ENCODE measurements at places on chromosomes 7 and 10.

DNA sequence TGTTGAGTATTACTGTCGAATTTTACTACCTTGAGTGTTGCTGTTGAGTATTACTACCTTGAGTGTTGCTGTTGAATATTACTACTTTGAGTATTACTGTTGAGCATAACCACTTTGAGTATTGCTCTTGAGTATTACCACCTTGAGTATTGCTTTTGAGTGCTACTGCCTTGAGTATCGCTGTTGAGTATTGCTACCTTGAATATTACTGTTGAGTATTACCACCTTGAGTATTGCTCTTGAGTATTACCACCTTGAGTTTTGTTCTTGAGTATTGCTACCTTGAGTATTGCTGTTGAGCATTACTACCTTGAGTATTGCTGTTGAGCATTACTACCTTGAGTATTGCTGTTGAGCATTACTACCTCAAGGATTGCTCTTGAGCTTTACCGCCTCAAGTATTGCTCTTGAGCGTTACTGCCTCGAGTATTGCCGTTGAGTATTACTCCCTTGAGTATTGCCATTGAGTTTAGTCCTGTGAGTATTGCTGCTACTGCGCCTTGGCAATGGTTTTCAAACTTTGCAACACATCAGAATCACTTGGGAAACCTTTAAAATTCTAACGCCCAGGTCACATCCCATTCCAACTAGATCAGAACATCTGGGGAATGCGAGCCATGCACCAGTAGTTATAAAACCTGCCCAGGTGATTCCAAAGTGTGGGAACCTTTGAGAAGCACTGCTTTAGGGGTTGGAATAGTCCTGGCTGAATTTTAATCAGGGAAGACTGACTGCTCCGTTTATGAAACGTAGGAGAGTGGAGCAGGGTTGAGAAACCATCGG lies 61.7 kb downstream of the TCF7L2 start:
- no peak for DNase-seq

- no peak for DNase-seq
Observed at GRCh38 chr10:86964847-86965190, 3.5 kb upstream of the ADIRF start.

DNA sequence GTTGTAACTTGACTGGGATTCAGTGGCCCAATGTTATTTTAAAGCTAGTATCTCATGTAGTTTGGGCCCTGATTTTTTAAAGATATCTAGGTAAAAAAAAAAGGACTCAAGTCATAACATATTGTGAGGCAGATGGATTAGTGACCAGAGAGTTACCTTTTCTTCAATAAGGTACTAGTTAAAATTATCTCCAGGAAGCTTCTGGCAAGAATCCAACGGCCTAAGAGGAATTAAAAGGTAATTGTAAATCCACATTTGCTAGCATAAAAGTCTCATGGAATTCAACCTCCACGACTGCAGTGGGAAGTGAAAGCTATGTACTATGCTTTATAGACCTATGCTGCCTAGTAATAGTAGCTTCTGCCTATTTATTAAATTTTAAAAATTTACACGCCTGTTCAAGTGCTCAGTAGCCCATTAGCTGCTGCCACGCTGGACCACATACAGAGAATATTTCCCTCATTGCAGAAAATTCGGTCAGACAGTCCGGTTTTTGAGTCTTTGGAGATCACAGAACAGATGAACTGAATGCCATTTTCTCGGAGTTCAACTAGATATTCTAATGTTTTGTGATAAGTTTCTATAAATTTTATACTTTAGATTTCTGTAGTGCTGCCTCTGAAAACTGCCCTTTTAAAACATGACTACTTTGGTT lies 118.4 kb downstream of the NSUN6 start:
- DNase-seq, result no peak

DNA sequence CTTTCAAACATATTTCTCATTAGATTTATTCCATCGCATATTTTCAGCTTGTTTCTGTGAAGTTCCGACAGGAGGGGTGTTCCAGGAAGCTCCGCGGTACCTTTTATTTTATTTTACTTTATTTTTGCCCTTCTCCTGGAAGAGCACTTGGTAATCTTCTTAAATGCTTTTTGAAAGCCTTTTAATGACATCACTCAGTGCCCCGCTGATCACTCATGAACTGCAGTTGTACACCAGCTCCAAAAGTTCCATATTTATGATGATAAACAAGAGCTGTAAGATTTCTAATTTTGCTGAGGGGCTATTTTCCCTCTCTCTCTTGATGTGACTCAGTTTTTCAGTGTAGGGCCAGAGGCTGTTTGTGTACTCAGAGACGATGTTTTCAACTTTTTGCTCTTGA lies 144.4 kb downstream of the KIAA1217 start:
- DNase-seq, result no peak

DNA sequence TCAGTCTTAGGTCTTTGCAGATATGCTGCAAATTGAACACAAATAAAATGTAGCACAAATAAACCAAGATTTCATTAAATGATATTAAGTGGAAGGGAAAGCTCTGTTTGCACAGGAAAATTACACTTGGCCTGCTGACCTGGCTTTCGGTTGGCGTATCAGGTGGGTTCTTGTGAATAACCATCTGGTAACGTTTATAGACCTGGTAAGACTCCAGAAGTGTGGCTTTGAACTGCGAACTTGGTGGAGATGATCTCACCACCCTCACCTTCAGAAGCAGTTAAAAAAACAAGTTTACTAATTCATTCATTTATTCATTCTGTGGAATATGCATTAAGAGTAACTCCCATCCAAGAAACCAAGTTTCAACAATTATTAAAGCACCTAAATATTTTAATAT lies 28.1 kb downstream of the ATE1 start:
- no peak for DNase-seq

DNA sequence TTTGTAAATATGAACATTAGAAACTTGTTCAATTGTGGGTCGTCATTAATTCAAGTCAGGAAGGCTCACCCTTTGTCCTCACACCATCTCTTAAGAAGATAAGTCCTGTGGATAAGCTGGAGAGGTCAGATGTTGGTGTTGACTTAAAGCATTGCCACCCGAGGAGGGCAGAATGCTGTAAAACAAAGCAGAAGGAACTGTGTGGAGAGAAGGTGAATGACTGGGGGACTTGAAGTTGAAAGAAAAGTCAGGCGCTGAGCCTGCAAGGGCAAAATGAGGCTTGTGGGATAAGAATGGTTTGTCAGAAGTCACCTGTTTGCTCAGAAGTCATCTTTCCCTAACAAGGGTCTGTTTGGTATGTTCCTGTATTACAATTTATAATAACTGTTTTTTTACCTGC lies 9.1 kb downstream of the RPA3 start:
- no peak for DNase-seq

GRCh38 chr10:13990946-13991345 lies 339.8 kb downstream of the FRMD4A start:
- no peak for DNase-seq

DNA sequence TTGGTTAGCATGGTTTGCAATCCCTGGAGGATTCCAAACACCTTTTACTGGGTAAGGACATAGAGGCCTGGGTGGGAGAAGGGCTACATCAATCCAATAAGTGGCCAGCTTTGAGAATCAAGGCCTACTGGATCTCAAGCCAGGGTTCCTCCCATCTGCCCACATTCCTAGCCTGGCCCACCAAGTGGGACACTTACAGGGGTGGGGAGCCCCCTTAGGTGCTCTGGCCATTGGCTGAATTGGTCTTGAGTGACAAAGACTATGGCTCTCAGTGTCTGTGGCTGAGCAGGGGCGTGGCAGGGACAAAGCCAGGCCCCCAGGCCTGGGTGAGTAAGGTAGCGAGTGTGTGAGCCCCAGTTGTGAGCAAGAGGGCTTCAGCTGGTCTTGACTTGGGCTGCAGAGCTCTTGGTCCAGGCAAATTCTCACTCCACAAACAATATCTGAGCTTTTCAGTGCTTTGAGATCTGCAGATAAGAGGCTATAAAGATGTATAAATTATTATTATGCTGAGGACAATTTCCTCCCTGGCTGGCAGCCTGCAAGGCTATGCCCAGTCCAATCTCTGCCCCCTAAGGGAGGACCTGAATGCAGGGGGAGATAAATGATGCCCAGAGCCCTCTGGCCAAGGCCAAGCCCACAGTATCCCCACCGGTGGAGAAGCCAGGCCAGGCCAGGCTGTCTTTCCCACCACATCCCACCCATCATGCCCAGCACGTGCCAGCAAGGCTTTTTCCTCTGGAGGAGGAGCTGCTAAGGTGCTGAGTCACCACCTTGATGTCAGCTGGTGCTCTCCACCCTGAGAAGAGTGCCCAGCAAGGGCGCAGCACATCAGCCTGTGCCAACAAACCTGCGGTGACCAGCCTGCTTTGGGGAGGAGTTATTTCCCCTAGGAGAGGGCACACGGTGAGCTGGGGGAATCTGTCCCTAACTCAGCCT lies 80.7 kb upstream of the DUSP5 start:
- DNase-seq, result no peak

DNA sequence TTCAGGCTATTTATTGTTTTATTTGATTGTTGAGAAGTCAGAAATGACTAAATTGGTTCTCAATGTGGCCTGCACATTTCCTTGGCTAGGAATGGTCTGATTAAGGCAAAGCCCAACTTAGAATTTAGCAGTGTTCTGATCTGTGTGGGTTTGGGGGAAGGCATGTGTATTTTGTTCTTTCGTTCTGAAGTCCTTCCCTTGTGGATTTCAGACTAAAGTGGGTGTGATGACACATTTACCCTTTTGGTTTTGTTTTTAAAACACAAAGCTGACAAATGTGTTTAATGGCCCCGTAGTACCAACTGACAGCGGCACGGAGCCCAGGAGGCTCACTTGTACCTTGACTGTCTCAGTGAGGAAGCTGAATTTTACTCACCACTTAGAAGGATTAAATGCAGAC lies 452.3 kb upstream of the GALNT17 start:
- DNase-seq, result no peak

DNA sequence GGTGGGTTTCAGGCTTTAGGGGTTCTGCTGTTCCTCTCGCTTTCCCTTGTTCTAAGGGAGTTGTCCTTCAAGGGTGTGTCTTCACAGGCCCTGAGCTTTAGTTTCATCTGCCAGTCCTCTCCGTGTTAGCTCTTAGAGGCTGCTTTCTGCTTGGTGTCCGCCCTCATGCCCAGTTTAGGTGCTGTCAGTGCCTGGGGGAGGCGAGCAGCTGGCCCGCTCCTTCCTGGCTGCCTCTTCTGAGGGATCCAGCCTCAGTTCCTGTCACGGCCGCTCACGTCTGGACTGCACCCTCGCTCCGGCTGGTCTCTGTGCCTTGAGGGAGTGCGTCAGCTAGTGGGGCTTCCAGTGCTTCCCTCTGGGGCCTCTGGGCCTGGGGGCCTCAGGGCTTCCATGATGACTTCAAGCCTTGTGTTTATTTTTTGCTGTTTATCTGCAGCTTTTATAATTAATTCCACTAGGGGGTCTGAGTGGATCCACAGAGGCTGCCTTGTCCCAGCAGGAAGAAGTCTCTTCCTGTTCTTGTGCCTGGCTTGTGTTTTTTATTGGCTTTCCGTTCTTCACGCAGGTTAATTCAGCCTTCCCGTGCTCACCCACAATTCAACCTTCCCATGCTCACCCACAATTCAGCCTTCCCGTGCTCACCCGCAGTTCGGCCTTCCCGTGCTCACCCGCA lies 33.0 kb downstream of the WDR37 start:
- DNase-seq, result no peak

DNA sequence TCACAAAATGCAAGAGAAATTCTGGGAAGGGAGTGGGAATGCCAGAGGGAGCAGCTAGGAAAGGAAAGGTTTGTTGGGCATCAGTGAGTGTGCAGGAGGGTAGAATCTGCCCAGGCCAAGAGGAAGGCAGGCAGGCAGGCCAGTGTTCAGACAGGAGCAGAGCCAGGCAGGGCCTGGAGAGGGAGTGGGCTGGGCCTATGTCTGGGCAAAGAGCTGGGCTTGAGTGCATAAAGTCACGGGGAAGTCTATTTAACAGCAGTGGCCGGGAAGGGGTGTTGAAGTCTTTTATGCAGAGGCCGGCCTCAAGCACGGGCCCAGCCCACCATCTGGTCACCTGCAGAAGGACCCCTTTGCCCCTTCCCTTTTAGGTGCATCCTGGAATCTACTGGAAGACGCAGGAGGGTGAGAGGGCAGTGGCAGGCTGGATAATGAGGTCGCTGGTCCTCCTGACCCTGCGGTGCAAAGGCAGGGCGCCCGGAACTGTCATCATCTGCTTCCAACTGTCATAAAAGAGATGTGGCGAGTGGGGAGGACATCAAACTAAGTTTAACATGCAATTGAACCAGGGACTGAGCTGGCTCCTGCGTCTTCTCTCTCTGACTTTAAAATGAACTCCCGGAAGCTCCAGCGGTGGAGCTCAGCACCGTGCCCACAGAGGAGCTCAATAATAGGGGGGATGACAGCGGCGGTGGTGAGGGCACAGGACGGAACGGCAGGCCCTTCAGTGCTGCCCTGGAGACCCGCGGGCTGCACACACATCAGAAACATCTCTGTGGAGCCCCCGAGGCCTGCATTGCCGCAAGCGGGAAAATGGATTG lies 29.5 kb downstream of the CARD11 start:
- DNase-seq, result no peak
